ENCODE measurements at places on chromosomes 2 and 18.

DNA sequence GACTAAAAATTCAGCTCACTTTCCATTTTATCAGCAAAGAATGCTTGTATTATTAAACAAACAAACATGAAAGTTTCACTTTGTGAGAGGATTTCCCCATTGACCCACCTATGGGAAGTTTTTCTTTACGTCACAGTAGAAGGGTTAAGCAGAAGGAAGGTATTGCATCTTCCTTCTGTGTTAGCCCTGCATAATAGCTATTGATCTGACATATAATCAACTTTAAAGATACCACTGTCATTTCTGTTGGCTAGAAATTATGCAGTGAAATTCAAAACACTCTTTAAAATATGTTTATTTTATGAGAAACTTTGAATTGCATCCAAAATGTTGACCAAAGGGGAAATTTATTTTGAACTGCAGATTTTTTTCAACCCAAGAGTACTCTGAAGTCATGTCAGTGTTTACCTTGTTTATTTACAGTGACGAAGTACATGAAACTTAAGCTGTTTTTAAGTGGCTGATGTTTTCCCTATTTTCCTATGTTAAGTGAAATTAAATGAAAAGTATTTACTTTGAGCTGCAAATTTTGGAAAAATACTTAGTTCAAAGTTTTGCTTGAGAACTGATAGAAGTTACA, 566.4 kb downstream of the ZEB2 start:
- peaks cover 9% of the 10 kb centered on the region for H3K4me1 ChIP-seq
- no peak overlapping the region for H3K27ac ChIP-seq
- no peak for DNase-seq
- no peaks in the 10 kb centered on the region for H3K36me3 ChIP-seq
- no peak overlapping the region for H3K4me3 ChIP-seq

DNA sequence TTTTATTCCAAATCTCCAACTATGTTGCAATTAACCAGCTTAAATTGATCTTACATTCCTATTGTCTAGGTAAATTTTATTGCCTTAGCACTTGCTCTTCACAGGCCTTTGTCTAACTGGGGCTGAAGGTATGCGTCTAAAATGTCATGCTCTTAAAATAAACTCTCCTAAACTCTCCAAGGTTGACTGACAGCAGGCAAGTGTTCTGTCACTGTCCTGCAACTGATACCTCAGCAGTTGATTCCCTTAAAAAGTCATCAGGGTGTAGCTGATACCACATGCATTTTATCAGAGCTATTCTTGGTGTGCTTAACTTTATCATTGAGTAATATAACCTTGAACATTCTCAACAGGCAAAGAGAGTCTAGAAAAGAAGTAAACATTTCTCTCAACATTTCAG, 680 bp downstream of the TTN start:
- no peaks in the 10 kb centered on the region for H3K4me1 ChIP-seq
- H3K4me3 ChIP-seq = no peak overlapping the region
- H3K36me3 ChIP-seq = no peaks in the 10 kb centered on the region
- no peaks in the 10 kb centered on the region for H3K27me3 ChIP-seq
- H3K27ac ChIP-seq = no peak overlapping the region
- DNase-seq = peak; percentile 9

GRCh38 chr2:124283096-124283495, 258.0 kb downstream of the CNTNAP5 start:
- no peak overlapping the region for H3K27ac ChIP-seq
- peaks cover 4% of the 10 kb centered on the region for H3K27me3 ChIP-seq
- H3K36me3 ChIP-seq = no peaks in the 10 kb centered on the region
- peaks cover 48% of the 10 kb centered on the region for H3K4me1 ChIP-seq
- H3K4me3 ChIP-seq = no peak overlapping the region

- H3K36me3 ChIP-seq = peaks cover 7% of the 10 kb centered on the region
- peaks cover 2% of the 10 kb centered on the region for H3K4me1 ChIP-seq
- no peaks in the 10 kb centered on the region for H3K27me3 ChIP-seq
- no peak for DNase-seq
- H3K4me3 ChIP-seq = no peak overlapping the region
These were observed 89.9 kb upstream of the PELI1 start for GRCh38 chr2:64234150-64234549.

GRCh38 chr2:61471905-61472805, 1.3 kb upstream of the USP34 start:
- H3K27me3 ChIP-seq = no peaks in the 10 kb centered on the region
- peaks cover 22% of the 10 kb centered on the region for H3K4me1 ChIP-seq
- peak; percentile 81 for DNase-seq
- H3K4me3 ChIP-seq = peak overlapping the region; percentile 80
- H3K36me3 ChIP-seq = peaks cover 8% of the 10 kb centered on the region

DNA sequence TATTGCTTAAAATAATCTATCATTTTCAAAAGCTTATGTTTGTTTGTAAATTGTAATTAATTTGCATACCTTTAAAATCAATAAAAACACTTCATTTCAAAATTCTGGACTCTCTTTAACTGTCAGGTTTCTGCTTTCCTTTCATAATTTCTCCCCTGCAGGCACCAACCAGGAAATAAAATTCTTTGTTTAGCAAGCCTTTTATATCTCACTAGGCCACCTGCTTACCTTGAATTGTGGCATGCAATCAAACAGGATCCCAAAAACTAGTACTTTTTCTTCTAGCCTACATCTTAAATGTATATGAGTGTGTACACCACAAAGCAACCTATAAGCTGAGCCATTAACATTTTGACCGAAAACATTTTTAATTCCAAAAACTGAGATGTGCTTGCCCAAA, 233.1 kb downstream of the NR4A2 start:
- no peak for DNase-seq
- H3K27ac ChIP-seq = no peak overlapping the region
- no peaks in the 10 kb centered on the region for H3K36me3 ChIP-seq
- no peak overlapping the region for H3K4me3 ChIP-seq

DNA sequence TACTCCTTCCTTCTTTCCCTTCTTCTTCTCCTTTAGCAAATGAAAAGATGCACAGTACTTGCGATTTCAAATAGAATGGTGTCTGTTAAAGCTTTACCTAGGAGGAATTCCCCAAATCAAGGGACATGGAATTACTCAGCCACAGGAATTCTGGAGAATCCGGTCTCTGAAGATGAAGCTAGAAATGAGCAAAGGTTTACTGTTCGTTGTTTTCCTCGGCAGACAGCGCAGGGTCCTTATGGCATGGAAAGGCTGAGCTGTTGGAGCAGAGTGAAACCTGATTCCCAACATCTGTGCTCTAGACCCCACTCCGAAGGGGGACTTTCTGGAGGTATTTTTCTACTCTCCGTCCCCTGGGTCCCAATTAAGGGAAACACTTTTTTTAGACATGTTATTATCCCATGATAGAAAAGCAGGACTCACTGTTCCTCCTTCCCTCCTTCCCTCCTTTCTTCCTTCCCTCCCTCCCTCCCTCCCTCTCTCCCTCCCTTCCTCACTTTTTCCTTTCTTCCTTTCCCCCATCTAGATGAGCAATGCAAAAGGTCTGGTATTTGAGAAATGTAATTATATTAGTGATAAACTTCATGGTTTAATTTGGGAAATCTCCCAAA, 47.1 kb downstream of the CDCA7 start:
- no peaks in the 10 kb centered on the region for H3K27me3 ChIP-seq
- H3K4me1 ChIP-seq = no peaks in the 10 kb centered on the region
- no peaks in the 10 kb centered on the region for H3K36me3 ChIP-seq
- DNase-seq = no peak
- H3K4me3 ChIP-seq = no peak overlapping the region

- peak; percentile 41 for DNase-seq
- H3K4me3 ChIP-seq = no peak overlapping the region
- H3K27ac ChIP-seq = no peak overlapping the region
These were observed 1.0 kb downstream of the PSTPIP2 start for GRCh38 chr18:46070815-46071652.

DNA sequence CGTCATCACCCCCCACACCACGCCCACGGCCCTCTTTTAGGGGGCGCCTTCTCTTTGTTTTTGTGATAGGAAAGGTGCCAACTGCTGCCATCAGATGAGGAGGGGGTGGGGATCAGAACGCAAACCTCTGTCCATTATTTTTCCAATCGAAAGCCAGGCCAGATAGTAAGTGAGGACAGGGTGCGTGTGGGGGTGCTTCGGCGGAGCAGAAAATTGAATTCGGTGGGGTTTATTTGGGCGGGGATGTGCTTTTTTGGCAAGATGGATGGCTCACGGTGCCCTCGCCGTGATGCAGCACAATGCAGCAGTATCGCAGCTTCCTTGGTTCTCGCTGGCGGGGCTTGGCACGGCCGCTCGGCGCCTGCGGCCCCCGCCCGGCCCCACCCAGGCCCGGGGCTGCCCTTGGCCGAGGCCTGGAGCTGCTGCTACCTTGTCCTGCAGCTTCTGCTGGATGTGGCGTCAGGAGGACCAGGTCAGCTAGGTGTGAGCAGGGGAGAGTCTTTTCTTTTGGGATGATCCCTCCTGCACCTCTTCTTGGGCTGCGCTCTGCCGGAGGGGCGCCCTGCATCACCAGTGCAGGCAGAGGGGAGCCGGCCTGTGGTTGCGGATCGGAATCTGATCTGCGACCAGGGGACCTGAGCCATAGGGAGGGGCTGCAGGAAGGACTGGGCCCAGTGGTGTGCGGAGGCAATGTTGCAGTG, 1.3 kb downstream of the SPTBN1 start:
- peak; percentile 54 for DNase-seq
- no peak overlapping the region for H3K27ac ChIP-seq
- peaks cover 3% of the 10 kb centered on the region for H3K27me3 ChIP-seq
- H3K36me3 ChIP-seq = no peaks in the 10 kb centered on the region

DNA sequence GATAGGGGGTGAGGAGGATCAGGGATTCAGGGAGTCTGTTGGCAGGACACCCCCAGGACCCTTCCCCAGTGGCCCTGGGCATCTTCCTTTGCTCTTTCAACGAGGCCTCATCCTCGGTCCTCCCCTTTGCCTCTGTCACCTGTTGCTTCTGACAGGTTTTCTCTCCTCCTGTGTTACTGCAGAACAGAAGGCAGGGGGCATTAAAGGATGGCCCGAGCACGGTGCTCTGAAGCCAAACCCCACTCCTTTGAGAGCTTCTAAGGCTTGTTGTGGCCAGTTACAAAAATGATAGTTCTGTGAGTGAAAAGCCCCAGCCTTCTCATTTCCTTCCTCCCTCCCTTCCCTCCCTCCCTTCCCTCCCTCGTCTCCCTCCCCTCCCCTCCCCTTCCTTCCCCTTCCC, 82.5 kb downstream of the THNSL2 start:
- H3K27me3 ChIP-seq = no peaks in the 10 kb centered on the region
- H3K4me3 ChIP-seq = no peak overlapping the region

GRCh38 chr2:142741764-142742269, 135.6 kb upstream of the KYNU start:
- no peaks in the 10 kb centered on the region for H3K27me3 ChIP-seq
- no peak overlapping the region for H3K4me3 ChIP-seq
- no peak for DNase-seq
- H3K36me3 ChIP-seq = no peaks in the 10 kb centered on the region
- H3K27ac ChIP-seq = no peak overlapping the region

DNA sequence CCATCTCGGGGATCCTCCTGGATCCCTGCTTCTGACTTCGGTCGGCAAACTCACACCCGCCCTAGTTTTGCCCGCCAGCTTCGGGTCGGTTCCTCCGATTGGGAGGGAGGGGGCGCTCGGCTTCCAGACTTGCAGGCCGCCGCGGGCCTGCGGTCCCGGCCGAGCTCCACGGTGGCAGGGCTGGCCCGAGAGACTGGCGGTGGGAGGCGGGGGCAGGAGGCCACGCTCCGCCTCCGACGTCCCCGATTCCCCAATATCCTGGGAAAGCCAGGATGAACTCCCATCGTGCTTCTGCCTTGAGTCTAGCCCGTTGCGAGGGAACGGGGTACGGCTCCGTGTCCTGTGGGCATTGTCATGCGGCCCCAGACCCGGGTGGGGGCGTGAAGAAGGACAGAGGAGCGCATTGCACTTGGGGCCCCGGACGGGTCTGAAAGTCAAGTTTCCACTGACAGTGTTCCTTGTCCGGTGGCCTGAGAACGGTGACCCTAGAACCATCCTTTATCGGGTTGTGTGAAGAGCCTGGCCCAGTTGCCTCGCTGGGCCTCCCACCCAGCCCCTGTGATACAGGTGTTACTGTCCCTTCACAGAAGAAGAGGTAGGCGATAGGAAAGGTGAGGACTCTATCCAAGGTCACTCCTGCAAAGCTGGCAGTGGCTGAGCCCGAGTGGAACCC, 2.4 kb upstream of the INHBB start:
- peak overlapping the region; percentile 95 for H3K27ac ChIP-seq
- DNase-seq = peak; percentile 90
- H3K36me3 ChIP-seq = no peaks in the 10 kb centered on the region
- peaks cover 54% of the 10 kb centered on the region for H3K4me1 ChIP-seq
- H3K27me3 ChIP-seq = no peaks in the 10 kb centered on the region

GRCh38 chr2:20675701-20676352, 8.9 kb downstream of the GDF7 start:
- H3K27me3 ChIP-seq = no peaks in the 10 kb centered on the region
- H3K36me3 ChIP-seq = no peaks in the 10 kb centered on the region
- H3K4me3 ChIP-seq = no peak overlapping the region
- DNase-seq = peak; percentile 79
- peak overlapping the region; percentile 71 for H3K27ac ChIP-seq

DNA sequence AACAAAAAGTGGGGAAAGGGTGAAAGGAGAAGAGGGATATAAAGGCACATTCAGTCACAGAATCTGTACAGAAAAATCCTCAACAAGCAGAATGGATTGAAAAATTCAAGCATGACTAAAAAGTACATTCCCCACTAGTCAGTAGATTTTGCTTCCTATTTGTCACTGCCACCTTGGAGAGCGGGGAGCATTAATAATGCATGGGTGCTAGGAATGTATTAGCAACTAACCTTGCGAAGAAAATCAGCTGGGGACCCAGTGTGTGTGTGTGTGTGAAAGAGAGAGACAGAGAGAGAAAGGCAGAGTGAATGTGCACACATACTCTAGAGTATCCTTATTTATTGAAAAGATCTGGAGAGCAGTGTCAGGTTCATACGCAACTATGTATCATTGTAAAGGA, 968.7 kb upstream of the ZEB2 start:
- H3K36me3 ChIP-seq = no peaks in the 10 kb centered on the region
- no peak overlapping the region for H3K27ac ChIP-seq
- H3K4me1 ChIP-seq = no peaks in the 10 kb centered on the region
- no peak overlapping the region for H3K4me3 ChIP-seq
- no peak for DNase-seq

- no peak overlapping the region for H3K4me3 ChIP-seq
- H3K4me1 ChIP-seq = peaks cover 12% of the 10 kb centered on the region
- no peaks in the 10 kb centered on the region for H3K27me3 ChIP-seq
- H3K36me3 ChIP-seq = no peaks in the 10 kb centered on the region
- no peak for DNase-seq
These were observed 3.8 kb upstream of the ASB1 start for GRCh38 chr2:238422940-238423339.

- H3K27ac ChIP-seq = no peak overlapping the region
These were observed 126.3 kb upstream of the OSR1 start for GRCh38 chr2:19484736-19485135.

GRCh38 chr2:70789304-70790135, 923 bp downstream of the FIGLA start:
- H3K4me3 ChIP-seq = no peak overlapping the region
- no peaks in the 10 kb centered on the region for H3K36me3 ChIP-seq
- H3K4me1 ChIP-seq = no peaks in the 10 kb centered on the region
- H3K27ac ChIP-seq = no peak overlapping the region

DNA sequence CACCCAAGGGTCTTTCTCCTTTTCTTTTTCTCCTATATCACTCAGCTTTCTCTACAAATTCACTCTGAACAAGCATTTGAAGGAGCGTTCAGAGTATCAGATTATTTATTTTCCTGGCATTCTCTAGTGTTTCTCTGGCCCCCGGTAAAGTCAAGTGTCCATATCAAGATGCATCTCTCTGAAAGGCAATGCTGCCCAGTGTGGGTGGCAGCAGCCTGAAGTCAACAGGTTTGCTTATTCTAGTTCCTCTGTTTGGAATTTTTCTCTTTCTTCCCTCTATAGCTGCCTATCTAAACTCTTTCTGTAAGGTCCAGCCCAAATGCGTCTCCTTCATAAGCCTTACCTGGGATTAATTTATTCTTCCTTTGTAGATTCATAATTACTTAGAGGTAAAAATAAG, 526.2 kb upstream of the TNP1 start:
- H3K36me3 ChIP-seq = no peaks in the 10 kb centered on the region
- no peak overlapping the region for H3K27ac ChIP-seq
